ENCODE measurements at places on chromosomes 11 and 22.

GRCh38 chr11:2697866-2698265 is 1.9 kb downstream of the KCNQ1OT1 start:
- DNase-seq: no peak

DNA sequence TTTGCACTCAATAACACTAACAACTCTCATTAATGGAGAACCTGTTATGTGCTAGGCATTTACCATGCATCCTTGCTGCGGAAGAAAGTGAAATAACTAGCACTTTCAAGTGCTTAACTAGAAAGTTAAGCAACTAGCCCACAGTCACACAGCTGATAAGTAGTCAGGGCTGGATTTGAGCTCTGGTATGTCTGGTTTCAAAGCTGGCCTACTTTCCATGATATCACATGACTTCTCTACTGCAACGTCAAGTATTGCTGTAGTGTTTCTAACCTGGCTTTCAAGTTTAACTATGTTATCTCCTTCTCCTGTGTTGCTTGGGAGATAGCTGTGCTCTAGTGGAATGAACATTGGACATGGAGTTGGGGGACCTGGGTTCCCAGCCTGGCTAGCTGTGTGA is 12.1 kb downstream of the SLC15A3 start:
- no peak for DNase-seq

DNA sequence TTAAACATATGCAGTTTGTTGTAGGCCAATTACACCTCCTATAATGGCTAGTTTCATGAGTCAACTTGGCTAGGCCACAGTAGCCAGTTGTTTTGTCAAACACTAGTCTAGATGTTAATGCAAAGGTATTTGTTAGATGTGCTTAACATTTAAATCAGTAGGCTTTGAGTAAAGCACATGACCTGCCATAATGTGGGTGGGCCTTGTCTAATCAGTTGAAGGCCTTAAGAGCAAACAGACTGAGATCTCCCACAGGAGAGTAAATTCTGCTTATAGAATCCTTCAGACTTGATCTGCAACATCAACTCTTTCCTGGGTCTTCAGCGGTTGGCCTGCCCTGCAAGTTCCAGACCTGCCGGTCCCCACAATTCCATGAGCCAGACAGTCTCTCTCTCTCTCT is 1345.9 kb downstream of the BRD1 start:
- DNase-seq: no peak

DNA sequence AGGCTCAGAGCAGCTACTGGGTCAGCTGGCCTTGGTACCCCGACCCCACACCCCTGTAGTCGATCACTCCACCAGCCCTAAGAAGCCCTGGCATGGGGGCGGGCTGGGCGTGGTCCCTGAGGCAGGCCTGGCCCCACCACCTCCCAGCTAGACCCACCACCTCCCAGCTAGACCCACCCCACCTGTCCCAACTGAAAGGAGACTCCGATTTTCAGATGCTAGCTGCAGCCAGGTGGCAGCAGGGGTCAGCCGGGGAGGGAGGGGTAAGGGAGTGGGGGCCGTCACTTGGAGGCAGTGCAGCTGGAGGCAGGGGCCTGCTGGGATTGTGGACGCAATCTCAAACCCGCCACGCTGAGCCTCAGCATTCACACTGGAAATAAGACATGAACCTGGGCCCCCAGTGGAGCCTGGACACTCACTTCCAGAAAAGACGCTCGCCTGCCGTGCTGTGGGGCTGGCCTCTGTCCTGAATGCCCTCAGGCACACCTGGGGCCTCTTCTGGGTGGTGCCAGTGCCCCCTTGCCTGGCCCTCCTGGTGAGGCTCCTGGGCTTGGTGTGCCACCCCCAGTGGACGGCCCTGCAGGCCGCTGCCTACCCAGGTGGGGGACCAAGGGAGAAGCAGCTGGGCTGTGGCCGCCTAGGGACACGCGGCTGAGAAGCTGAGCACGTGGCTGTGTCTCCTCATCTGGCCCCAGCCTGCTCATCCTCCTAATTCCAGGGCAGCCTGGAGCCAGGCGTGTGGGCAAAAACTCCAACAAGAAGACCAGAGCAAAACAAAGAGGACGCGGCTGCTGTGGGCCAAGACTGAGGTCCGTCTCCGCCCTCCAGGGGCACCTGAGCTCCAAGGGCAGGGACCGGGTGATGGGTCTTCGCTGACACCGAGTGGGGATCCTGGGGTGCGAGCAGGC is 26.7 kb downstream of the OSBPL5 start:
- DNase-seq: no peak

Measured in fibroblast of skin of scalp (primary cell).